GM12878 (cell line): ENCODE measurements at places on chromosomes 2 and 18.

- H3K27me3 ChIP-seq: no peaks in the 10 kb centered on the region
- no peak for DNase-seq
- no peak overlapping the region for H3K27ac ChIP-seq
Measured at GRCh38 chr2:48105848-48106247, 199.6 kb upstream of the FBXO11 start.

DNA sequence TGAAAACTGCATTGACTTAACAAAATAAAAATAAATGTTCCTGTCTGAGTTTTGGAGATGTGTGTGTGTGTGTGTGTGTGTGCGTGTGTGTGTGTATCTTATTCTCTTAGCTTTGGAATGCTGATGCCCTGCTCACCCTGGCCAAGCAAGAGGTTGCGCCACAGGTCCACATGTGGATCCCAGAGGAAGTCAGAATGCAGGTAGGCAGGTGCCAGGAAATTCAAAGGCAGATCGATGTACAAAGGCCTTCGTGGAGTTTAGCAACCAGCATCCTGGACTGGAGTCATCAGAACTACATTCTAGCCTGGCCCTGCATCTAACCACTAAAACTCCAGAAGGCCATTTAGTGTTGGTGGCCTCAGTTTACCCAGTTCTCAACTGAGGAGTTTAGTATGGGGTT, 12.4 kb downstream of the G6PC2 start:
- no peak for DNase-seq
- H3K36me3 ChIP-seq: no peaks in the 10 kb centered on the region
- peaks cover 11% of the 10 kb centered on the region; the same call in 1 of the 2 replicates for H3K27me3 ChIP-seq

DNA sequence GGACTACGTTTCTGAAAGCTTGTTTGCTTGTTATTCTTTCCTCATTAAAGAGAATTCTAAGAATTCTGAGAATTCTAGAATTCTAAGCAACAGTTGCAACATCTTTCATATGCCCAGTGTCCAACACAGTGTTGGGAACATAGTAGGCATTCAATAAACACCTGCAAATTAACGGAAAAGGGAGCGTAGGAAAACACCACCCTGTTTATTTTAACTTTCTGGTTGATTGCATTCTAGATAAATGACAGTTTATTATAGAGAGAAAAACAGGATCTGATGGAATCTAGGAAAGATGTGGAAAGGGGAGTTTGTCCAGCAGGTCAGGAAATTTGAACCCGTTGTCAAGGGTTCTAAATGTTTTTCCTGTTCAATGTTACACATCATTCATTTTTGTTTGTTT, 24.2 kb upstream of the EFEMP1 start:
- no peak overlapping the region for H3K4me3 ChIP-seq
- H3K4me1 ChIP-seq: no peaks in the 10 kb centered on the region
- H3K36me3 ChIP-seq: no peaks in the 10 kb centered on the region
- no peak for DNase-seq
- no peak overlapping the region for H3K27ac ChIP-seq

GRCh38 chr2:71923887-71924533, 223.7 kb downstream of the CYP26B1 start:
- H3K4me1 ChIP-seq: no peaks in the 10 kb centered on the region
- DNase-seq: peak; percentile 2
- H3K27me3 ChIP-seq: no peaks in the 10 kb centered on the region
- no peak overlapping the region for H3K4me3 ChIP-seq
- H3K36me3 ChIP-seq: no peaks in the 10 kb centered on the region

GRCh38 chr18:55405893-55406406, 182.0 kb downstream of the TCF4 start:
- H3K4me1 ChIP-seq: no peaks in the 10 kb centered on the region
- no peaks in the 10 kb centered on the region for H3K36me3 ChIP-seq
- H3K27me3 ChIP-seq: no peaks in the 10 kb centered on the region; the same call in 1 of the 2 replicates
- H3K27ac ChIP-seq: no peak overlapping the region
- H3K4me3 ChIP-seq: no peak overlapping the region
- DNase-seq: no peak

GRCh38 chr2:172991031-172991430, 84.6 kb upstream of the MAP3K20 start:
- no peaks in the 10 kb centered on the region; the same call in 1 of the 2 replicates for H3K27me3 ChIP-seq
- H3K36me3 ChIP-seq: no peaks in the 10 kb centered on the region
- DNase-seq: no peak
- H3K27ac ChIP-seq: no peak overlapping the region
- H3K4me3 ChIP-seq: no peak overlapping the region

DNA sequence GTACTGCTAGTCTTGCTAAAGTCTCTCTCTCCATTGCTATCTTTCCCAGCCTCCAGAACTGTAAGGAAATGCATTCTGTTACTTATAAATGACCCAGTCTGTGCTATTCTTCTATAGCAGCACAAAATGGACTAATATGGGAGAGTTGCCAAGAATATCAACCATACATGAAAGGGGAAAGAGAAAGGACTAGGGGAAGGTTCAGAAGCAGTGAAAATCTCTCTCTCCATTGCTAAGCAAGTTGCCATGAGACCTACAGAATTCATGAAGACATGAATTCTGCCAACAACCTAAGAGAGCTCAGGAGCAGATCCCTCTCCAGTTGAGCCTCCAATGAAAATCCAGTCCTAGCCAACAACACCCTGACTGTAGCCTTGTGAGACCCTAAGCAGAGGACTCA, 3.6 kb upstream of the TRABD2A start:
- peaks cover 27% of the 10 kb centered on the region for H3K4me1 ChIP-seq
- no peak overlapping the region for H3K27ac ChIP-seq
- H3K27me3 ChIP-seq: no peaks in the 10 kb centered on the region; the same call in 1 of the 2 replicates
- no peaks in the 10 kb centered on the region for H3K36me3 ChIP-seq

DNA sequence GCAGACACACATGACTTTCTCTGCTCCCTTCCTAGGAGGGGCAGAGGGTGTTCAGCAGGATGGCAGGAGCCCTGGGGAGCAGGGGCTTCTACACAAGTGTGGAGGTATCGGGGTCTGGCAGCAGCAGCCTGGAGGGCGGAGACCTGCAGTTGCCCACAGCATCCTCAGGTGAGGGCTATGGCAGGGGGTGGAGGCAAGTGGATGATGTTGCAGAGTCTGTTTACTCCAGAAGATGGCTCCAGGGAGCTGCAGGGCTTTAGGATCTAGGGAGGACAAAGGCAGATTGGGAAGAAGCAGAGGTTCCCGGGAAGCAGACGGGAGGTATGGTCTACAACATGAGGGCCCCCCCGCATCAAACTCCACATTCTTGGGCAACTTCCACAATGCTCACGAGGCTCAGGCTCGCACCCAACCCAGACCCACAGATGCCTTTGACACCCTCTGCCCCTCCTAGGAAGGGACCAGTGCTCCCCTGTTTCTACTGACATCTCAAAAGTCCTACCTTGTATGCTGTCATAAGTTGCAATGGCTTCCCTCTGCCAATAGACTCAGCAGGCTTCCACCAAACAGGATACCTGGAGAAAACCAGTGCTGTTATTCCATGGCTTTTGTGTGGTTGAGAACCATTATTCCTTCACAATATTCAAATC, 12.0 kb upstream of the ATP6V1C2 start:
- H3K27ac ChIP-seq: no peak overlapping the region
- H3K27me3 ChIP-seq: no peaks in the 10 kb centered on the region; the same call in 1 of the 2 replicates
- peaks cover 7% of the 10 kb centered on the region for H3K4me1 ChIP-seq
- H3K4me3 ChIP-seq: no peak overlapping the region
- no peaks in the 10 kb centered on the region for H3K36me3 ChIP-seq

GRCh38 chr2:230922951-230923717, 1.9 kb downstream of the GPR55 start:
- H3K4me3 ChIP-seq: peak overlapping the region; percentile 78
- H3K36me3 ChIP-seq: no peaks in the 10 kb centered on the region
- H3K27ac ChIP-seq: peak overlapping the region; percentile 98
- DNase-seq: no peak

- no peaks in the 10 kb centered on the region for H3K27me3 ChIP-seq
- no peaks in the 10 kb centered on the region for H3K4me1 ChIP-seq
- H3K36me3 ChIP-seq: no peaks in the 10 kb centered on the region
Measured at GRCh38 chr18:11339188-11339775, 189.9 kb upstream of the PIEZO2 start.

GRCh38 chr2:164781394-164781793, 60.2 kb downstream of the COBLL1 start:
- H3K27me3 ChIP-seq: peaks cover 2% of the 10 kb centered on the region
- no peak for DNase-seq
- no peaks in the 10 kb centered on the region for H3K4me1 ChIP-seq
- no peak overlapping the region for H3K4me3 ChIP-seq
- no peaks in the 10 kb centered on the region for H3K36me3 ChIP-seq

GRCh38 chr2:180412219-180412618, 405.1 kb upstream of the CWC22 start:
- H3K36me3 ChIP-seq: no peaks in the 10 kb centered on the region
- H3K4me1 ChIP-seq: no peaks in the 10 kb centered on the region
- no peak overlapping the region for H3K27ac ChIP-seq
- DNase-seq: no peak

- no peak overlapping the region for H3K4me3 ChIP-seq
- H3K4me1 ChIP-seq: no peaks in the 10 kb centered on the region; the same call in 1 of the 2 replicates
- no peaks in the 10 kb centered on the region for H3K27me3 ChIP-seq
- no peak overlapping the region for H3K27ac ChIP-seq
- no peak for DNase-seq
Measured at GRCh38 chr2:24191156-24191555, 16.3 kb downstream of the FAM228A start.

- H3K4me3 ChIP-seq: no peak overlapping the region
- H3K27me3 ChIP-seq: no peaks in the 10 kb centered on the region
- peaks cover 73% of the 10 kb centered on the region; the same call in 1 of the 2 replicates for H3K36me3 ChIP-seq
Measured at GRCh38 chr2:26195040-26195984, 22.4 kb downstream of the GAREM2 start.

DNA sequence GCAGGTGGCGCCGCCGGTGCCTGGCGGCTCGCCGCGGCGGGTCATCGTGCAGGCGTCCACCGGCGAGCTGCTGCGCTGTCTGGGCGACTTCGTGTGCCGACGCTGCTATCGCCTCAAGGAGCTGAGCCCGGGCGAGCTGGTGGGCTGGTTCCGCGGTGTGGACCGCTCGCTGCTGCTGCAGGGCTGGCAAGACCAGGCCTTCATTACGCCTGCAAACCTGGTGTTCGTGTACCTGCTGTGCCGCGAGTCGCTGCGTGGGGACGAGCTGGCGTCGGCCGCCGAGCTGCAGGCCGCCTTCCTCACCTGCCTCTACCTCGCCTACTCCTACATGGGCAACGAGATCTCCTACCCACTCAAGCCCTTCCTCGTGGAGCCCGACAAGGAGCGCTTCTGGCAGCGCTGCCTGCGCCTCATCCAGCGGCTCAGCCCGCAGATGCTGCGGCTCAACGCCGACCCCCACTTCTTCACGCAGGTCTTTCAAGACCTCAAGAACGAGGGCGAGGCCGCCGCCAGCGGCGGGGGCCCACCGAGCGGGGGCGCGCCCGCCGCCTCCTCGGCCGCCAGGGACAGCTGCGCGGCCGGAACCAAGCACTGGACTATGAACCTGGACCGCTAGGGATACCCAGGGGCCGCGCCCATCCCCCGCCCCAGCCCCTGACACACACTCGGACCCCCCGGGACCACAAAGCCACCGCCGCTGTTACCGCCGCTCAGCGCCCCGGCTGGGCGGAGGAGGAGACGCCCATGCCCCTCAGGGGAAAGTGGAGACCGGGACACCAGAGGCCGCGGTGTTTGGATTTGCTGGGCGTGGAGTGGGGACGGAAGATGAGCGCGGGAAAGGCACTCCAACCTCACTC, 1.1 kb downstream of the CDK5R2 start:
- H3K27me3 ChIP-seq: peaks cover 12% of the 10 kb centered on the region
- no peak overlapping the region for H3K4me3 ChIP-seq
- no peaks in the 10 kb centered on the region for H3K36me3 ChIP-seq

- DNase-seq: no peak
- no peak overlapping the region for H3K4me3 ChIP-seq
- peaks cover 2% of the 10 kb centered on the region; the same call in 1 of the 2 replicates for H3K4me1 ChIP-seq
- H3K36me3 ChIP-seq: no peaks in the 10 kb centered on the region
- H3K27ac ChIP-seq: no peak overlapping the region
Measured at GRCh38 chr18:75076286-75076685, 132.7 kb downstream of the PTGR3 start.

DNA sequence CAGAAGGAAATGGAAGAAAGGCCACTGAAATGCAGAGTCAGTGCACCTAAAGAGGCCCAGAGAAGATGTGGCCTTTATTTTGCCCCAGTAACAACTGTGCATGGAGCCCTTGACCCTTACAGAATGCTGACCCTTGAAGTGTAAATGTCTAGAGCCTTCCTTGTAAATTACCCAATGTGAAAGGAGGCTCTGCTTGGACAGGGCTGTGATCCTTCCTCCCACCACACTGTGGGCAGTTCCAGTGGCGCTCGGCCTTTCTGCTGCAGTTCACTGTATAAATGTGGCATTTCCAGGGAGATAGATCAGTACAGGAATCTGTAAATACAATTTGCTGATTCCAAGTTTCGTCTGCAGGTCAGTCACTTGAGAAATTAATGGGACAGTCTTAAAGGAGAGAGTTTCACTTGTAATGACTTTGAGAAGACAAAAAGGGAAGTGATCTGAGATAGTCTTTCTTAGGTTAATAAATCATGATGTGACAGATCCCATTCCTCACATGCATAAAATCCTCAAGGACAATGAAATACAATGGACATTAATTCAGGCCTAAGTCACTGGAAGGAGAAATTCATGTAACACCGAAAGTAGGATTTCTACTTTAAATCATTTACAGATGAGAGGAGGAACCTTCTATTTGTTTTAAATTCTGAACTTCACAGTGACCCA, 133.8 kb upstream of the LMAN1 start:
- no peaks in the 10 kb centered on the region for H3K27me3 ChIP-seq
- no peaks in the 10 kb centered on the region for H3K36me3 ChIP-seq
- H3K4me3 ChIP-seq: no peak overlapping the region

DNA sequence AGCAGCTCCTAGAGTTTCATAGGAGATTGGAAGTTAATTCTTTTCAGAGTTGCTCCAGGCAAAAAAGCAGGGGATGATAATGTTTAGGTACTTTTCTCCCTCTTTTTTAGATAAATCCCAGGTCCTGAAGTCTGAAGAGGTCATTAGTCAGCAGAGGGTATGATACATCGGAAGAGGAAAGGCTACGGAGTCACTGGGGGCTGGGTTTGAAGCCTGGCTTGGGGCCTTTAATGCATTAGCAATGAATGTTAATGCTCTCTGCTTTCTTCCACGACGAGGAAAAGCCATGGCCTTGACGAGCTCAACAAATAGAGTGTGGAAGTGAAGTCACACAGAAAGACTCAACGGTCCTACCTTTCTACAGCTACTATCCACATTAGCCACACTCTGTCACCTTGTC, 235.1 kb downstream of the NCKAP5 start:
- H3K4me3 ChIP-seq: no peak overlapping the region
- DNase-seq: no peak
- H3K27ac ChIP-seq: no peak overlapping the region
- H3K4me1 ChIP-seq: no peaks in the 10 kb centered on the region
- H3K36me3 ChIP-seq: no peaks in the 10 kb centered on the region

- DNase-seq: no peak
- no peak overlapping the region for H3K4me3 ChIP-seq
- H3K27ac ChIP-seq: no peak overlapping the region
- no peaks in the 10 kb centered on the region for H3K27me3 ChIP-seq
Measured at GRCh38 chr2:133936601-133937000, 317.3 kb upstream of the MGAT5 start.

- H3K27ac ChIP-seq: peak overlapping the region; percentile 84
- peak overlapping the region; percentile 82 for H3K4me3 ChIP-seq
- H3K27me3 ChIP-seq: no peaks in the 10 kb centered on the region
Measured at GRCh38 chr2:18559531-18560030, 872 bp downstream of the RDH14 start.

- H3K4me1 ChIP-seq: peaks cover 3% of the 10 kb centered on the region; the same call in 1 of the 2 replicates
- no peak overlapping the region for H3K4me3 ChIP-seq
- H3K27me3 ChIP-seq: no peaks in the 10 kb centered on the region
- no peaks in the 10 kb centered on the region for H3K36me3 ChIP-seq
- no peak overlapping the region for H3K27ac ChIP-seq
- no peak for DNase-seq
Measured at GRCh38 chr2:70305531-70305930, 3.7 kb upstream of the FAM136A start.
